ENCODE measurements at places on chromosomes 2 and 18.
A peak's percentile ranks its signal among the peaks of the same experiment; 100 is the strongest.

DNA sequence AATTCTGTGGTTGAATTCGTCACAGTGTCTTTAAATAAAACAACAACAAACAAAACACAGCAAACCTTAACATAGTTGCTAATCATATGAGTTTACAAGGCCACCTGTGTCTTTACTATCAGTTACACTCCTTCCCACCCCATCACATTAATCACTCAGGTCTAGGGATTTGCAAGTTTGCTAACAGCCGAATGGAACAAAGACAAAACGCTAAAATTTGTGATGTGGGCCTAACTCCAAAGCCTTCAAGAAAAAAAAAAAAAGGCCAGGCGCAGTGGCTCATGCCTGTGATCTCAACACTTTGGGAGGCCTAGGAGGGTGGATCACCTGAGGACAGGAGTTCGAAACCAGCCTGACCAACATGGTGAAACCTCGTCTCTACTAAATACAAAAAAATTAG is 566 bp upstream of the POLI start:
- DNase-seq, result peak; percentile 61

GRCh38 chr2:173957517-173957916 is 7.7 kb downstream of the SP3 start:
- DNase-seq, result no peak

GRCh38 chr2:100733391-100734187 is 86.3 kb upstream of the NPAS2 start:
- DNase-seq, result peak; percentile 58

GRCh38 chr2:144230448-144231085 is 289.4 kb downstream of the ZEB2 start:
- DNase-seq, result no peak

GRCh38 chr2:196177124-196177523 is 5.7 kb upstream of the STK17B start:
- DNase-seq, result no peak
